ENCODE measurements at places on chromosomes 7 and 10.

DNA sequence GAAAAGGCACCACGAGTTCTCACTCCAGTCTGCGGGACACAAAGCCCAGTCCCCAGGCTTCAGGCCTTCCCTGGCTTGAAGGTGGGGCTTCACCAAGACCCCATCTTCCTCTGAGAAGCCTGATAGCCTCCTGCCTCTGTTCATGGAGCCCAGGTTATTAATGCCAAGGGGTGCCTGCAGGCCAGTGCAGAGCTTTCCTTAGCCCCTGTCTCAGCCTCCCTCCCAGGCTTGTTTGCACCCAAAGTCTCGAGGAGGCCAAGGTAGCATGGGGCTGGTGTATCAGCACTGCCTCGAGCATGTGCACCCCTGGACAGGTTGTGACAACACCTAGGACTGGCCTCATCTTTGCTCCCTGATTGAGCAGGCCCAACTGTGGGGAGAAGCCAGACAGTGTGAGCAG, 108.1 kb upstream of the PCDH15 start:
- no peak for DNase-seq

- no peak for DNase-seq
Measured at GRCh38 chr7:139750459-139751095, 27.2 kb downstream of the HIPK2 start.

DNA sequence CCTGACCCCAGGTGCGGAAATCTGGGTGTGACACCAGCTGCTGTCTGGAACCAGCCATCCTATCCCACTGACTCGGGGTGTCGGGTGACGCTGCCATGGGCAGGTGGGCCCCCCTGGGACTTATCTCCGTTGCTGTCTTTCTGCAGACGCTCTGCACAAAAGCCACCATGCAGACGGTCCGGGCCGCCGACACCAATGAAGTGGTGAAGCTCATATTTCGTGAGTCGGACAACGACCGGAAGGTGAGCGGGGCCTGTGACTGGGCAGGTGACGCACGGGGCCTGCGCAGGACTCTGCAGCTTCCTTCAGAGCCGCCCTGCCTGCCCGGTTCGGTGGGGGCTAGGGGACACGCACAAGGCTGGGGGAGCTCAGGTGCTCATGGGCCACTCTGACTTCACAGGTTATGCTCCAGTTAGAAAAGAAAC, 36.6 kb downstream of the NKX6-2 start:
- no peak for DNase-seq

DNA sequence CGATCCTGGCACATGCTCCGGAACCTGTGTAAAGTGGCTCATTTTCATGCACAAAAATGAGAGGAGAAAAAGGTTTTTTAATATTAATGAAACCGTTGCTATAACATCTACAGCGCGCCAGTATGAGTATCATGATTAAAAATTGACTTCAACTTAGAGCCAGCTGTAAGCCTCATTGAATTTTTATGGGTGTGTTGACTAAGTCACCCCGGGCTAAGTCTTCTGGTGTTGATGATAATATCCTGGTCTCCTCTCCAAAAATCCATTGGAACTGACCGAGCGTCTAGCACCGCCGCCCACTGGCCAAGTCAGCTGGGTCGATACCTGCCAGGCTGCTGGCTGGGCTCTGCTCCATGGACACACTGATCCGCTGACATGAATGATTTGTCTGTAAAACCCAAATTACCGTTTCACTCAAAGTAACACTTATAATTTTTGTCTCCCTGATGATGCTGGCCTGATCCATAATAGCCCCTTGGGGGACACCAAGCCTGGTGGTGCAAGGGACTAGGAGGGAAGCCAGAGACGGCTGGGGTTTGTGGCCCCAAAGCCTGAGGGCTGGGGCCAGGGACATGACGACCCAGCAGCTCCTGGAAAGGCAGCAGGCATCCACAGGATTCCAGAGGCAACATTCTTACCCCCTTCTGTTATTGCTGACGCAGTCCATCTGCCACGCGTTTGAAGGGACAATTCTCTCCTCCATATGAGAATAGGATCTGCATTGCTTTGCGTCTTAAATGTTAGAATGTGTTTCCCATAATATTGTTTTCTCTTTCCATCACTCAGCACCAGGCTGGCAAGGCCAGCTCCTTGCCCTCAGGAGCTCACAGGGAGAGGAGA, 131.0 kb upstream of the PPP2R2D start:
- DNase-seq, result no peak

DNA sequence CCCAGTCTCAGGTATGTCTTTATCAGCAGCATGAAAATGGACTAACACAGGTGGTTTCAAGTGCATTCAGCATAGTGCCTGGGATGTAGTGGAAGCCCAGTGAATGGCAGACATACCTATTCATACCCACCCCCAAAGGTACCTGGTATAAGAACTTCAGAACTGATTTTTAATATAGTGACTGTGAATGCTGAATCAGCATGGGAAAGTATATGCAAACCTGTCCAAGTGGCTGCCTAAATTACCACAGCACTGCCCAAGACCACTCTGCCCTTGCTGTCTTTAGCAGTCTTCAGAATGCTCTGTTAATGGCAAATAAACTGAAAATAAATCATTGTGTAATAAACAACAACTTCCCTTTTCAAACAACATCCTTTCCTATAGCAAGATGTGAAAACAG, 312.1 kb downstream of the GPAM start:
- DNase-seq, result no peak

DNA sequence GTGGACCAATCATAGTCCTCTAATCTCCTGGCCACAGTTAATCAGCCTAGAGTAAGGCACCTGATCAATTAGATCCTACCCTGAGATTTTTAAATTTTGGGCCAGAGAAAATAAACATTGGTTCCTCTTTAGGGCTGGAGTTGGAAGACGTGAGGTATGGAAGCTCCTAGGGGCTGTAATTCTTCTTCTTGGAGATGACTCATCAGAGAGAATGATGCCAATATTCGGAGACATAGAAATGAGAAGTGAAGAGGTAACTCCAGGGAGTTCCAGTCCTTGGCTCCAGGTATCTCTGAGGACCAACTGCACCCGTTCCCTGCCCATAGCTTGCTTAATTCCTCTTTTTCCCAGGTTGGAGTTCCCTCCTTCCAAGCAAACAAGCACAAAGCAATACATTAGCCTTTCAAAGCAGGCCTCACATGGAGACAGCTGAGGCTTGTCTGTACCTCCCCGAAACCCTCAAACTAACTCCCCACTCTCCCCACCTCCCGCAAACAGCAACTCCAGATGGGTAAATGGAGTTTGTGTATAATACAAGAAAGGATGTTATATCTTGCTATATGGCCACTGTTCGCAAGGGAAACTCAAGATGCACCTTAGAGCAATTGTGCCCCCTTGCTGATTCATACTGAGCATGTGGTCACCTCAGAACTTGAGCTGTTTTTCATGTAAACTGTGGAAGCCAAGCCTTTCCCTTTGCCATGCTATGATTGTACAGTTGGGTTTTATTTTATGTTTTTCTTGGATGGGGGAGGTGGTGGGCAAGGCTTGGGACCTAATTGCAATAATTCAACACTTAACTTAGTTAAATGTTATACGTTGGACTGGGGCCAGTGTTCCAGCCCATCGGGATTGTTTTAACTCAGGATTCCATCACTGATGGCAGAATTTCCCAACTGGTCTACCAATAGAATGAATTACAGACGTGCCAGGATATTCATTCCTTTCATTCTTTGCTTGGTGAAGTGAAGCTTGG, 29.3 kb downstream of the PIK3AP1 start:
- no peak for DNase-seq

DNA sequence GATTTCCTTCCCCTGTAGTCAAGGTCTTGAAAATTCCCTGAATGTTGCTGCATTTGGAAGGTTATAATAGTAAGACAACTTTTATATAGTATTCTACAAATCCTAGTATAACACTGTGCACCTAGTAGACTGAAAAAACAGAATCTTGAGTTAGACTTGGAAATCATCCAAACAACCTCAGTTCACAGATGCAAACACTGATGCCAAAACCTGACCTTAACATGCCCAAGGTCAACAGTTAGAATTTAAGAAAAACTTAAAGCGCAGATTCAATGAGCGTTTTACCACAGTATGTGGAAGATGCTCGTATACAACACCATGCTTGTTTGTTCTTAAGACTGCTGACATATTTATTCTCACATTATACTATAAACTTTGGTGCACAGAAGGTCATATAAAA, 3.0 kb downstream of the PIP4K2A start:
- DNase-seq, result no peak

- no peak for DNase-seq
Measured at GRCh38 chr10:3166496-3167290, 5.9 kb downstream of the PITRM1 start.

DNA sequence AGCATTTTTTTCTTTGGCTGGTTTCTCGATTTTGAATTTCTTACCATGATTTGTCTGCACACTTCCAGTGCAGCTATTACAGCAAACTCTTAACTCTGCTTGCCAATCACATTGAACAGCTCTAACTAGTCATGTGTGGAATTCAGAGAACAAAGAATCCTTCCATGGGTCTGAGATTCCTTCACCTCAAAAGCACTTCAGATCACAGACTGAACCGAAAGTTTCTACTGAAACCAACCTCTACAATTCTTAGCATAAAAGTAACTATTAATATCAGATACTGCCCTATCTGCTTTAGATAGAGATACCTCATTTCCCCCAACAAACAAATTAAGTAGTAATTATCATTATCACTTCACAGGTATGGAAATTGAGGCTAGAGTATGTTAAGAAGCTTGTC, 56.5 kb upstream of the SP4 start:
- no peak for DNase-seq

- no peak for DNase-seq
Measured at GRCh38 chr10:114242235-114242634, 3.2 kb downstream of the VWA2 start.

DNA sequence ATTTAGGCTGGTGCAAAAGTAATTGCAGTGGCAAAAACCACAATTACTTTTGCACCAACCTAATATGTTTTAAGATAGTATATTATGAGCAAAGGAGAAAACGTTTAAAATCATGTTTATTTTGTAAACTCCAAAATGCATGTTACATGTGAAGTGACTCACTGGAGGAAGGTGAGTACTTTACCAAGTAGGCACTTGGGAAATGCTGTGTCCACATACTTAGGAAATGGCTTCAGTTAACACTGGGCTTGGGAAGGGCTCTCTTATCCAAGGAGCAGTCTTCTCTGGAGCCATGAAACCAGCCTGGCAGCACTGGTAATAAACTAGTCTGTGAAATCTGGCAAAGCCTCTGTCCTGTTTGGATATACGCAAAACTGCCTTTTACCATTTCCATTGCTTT, 4.4 kb downstream of the RPS24 start:
- no peak for DNase-seq

- no peak for DNase-seq
Measured at GRCh38 chr10:51694086-51694768, 5.2 kb downstream of the CSTF2T start.

GRCh38 chr7:47663851-47664250, 81.9 kb upstream of the TNS3 start:
- no peak for DNase-seq

Data from SHP77 (cell line).